Activated T-helper 1 cell treated with anti-CD3 and anti-CD28 coated beads, Interleukin-2, amount 50 U/mL, for 16 hours (primary cell): ENCODE measurements at places on chromosomes 5 and 9.

DNA sequence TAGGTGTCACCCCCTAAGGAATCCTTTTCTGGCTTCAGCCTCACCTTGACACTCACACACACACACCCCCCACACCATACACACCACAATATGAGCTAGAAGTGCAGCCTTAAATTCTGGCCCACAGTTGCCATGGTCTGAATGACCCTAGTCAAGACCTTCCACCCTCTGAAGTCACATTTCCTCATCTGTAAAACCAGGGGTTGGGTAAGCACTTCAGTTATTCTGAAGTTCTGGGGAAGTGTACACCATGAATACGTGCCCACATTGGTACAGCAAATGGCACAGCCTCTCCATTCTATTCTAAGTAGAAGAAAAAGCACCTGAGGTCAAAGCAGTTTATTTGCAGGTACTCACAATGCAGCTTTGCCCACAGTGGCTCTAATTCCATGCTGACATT, 372.8 kb upstream of the KLF4 start:
- DNase-seq = no peak

DNA sequence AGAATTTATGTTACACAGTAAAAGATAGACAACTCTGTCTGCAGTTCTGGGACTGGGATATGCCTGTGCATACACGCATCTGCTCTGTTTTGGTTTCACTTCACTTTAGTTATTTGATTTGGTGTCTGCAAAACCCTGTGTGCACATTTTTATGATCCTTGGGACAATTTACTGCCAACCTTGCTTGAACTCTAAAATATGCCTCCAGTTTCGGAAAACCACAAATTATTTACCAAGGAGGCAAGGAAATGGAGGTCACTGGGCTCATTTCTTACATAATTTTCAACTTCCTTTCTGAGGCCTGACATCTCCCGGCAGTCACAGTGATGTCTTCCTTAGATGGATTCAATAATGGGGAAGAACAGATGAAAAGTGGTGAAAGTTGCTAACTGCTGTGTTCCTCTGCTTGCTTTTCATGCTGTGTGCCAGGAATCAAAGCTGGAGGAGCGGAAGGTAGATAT, 61.2 kb upstream of the TAF11L2 start:
- no peak for DNase-seq

DNA sequence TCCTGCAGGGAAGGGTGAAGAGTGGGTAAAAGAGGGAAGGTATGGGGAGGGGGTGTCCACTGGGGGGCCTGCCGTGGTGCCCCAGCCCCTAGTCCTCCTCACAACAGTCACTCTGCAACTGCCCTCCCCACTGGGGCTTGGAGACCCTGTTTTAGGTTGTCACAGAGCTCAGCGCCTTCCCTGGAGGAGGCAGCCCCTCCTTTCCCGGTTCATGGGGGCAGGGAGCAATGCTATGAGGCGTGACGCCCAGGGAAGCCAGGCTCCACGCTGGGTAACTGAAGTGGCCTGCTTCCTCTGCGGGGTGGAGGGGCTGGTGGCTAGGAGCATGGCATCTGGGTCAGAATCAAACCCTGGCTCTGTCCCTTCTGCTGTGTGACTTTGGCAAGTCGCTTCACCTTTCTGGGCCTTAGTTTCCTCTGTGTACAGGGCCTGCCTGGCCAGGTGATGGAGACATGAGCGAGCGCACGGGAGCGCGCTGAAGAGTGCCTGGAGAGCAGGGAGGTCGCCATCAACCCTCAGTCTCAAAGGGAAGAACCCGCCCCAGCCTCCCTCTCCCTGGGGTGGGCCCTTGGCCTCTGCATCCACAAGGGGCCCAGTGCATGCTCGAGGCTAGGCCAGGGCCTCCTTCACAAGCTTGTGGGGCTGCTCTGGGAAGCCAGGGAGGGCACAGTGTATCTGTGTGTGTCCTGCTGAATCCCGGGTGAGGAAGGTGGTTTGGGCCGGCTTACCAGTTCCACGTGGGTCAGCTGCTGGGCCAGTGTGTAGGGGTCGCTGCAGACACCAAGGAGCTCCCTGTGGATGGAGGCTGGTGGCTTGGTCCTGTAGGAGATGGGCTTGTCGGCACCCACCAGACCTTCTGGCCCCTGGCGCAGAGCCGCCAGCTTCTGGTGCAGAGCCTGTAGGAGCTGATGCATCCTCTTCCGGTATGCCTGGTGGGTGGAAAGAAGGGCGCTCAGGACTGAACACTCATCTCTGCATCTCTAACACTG, 56.4 kb upstream of the RNF130 start:
- no peak for DNase-seq

DNA sequence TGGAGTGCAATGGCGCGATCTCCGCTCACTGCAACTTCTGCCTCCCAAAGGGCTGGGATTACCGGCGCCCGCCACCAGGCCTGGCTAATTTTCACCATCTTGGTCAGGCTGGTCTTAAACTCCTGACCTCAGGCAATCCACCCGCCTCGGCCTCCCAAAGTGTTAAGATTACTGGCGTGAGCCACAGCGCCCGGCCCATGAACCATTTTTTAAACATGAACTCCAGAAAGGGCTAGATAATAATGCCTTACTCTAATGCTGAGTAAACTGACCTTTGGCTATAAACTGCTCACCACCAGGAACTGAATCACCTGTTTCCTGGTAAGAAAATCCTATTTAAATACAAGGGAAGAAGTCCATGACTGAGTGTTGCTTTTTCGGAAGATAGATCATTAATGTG, 23.2 kb upstream of the DAB2 start:
- no peak for DNase-seq

- DNase-seq = no peak
Observed at GRCh38 chr9:94894094-94894699, 167.7 kb downstream of the AOPEP start.

DNA sequence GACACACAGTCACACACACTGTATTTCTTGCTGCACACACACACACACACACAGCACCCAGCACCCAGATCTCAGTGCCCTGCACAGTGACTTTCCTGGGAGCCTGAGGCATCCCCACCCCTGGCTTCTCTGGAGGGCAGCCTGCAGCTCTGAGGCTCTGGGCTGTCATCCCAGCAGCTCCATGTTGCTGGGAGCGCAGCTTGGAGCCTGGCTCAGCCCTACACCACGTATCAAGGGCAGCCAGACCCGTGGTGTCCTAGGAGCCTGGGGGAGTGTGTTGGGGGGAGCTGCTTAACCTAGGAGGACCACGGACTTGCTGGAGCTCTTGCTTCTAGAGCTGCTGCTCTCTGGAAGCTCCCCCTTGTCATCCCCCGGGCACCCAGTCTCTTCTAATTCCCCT, 5.2 kb downstream of the IER5L start:
- no peak for DNase-seq

- DNase-seq = peak; percentile 78
Observed at GRCh38 chr9:127955294-127956015, 17.8 kb upstream of the DPM2 start.

- no peak for DNase-seq
Observed at GRCh38 chr5:33927685-33928084, 8.5 kb upstream of the RXFP3 start.

DNA sequence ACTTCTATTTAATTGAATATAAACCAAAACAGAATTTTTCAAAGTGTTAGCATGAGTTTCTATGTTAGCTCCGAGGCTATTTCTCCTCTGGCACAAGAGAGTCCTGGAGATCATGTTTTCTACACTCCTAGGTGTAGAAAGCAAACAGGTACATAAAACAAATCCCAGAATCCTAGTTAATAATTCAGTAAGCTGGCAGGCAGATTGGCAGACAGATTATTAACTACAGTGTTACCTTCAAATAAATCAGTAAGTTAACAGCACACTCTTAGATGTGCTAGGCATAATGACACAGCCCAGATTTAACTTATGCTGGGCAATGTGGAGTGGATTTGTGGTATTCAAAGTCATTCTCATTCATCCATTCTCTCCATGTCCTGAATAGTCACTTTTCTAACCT, 282.8 kb upstream of the RPS23 start:
- no peak for DNase-seq

- DNase-seq = no peak
Observed at GRCh38 chr9:129811967-129812363, 9.0 kb downstream of the TOR1B start.

GRCh38 chr5:132226516-132227234, 978 bp downstream of the P4HA2 start:
- DNase-seq = no peak

DNA sequence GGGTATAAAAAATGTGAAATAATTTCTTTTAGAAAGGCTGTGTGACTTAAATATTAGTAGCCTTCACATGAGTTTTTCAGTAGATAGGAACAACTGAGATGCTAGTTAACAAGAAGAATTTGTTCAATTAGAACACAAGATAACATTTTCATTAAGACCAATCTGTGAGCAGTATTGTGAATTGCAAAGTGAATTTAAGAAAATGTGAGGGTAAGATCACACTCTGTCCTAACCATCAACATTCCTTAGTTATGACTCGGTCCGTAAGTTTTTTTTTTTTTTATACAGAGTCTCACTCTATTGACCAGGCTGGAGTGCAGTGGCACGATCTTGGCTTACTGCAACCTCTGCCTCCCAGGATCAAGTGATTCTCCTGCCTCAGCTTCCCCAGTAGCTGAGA, 180.2 kb upstream of the EGFLAM start:
- DNase-seq = no peak

- DNase-seq = no peak
Observed at GRCh38 chr5:132012371-132013005, 1.0 kb upstream of the ACSL6 start.

- no peak for DNase-seq
Observed at GRCh38 chr5:135036405-135036804, 2.4 kb upstream of the PITX1 start.

DNA sequence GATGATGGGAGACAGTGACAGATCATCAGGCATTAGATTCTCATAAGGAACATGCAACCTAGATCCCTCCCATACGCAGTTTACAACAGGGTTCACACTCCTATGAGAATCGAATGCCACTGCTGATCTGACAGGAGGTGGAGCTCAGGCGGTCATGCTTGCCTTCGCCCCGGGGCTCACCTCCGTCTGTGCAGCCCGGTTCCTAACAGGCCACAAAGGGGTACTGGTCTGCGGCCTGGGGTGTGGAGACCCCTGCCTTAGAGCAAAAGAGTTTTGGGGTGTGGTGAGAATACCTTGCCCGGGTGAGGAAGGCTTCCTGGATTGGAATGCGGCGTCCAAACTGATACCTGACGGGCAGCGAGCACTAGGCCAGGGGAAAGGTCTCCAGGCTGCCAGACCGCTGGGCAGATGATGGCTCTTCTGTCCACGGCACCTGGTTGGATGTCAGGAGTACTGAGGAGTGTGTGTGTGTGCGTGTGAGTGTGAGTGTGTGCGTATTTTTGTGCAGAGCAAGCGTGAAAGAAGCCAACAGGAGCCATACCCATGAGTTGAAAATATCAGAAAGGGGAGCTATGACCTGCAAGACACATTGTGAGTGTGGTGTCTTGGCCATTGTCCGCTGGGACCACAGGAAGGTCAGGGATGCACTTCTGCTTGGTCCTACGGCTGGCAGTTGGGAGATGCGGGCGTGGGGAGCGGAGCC, 55.4 kb downstream of the ACER2 start:
- DNase-seq = no peak

DNA sequence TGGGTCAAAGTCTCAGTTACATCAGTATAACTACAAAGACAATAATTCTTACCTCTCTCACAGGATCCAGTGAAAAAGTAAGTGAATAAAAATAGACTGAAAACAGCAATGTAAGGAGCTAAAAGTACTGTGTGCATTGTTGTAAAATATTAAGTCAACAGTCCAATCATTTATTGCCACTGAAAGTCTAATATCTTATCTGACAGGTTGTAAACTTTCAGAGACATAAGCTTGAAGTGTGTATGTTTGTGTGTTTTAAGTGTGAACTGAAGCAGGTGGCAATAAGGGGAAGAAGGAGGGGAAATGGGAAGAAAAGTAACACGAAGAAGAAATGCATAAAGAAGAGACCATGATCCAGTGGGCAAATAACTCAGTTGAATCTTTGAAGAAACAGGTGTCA, 229.7 kb upstream of the TAS2R1 start:
- DNase-seq = no peak

GRCh38 chr5:177984584-177985206, 11.3 kb downstream of the PROP1 start:
- no peak for DNase-seq

DNA sequence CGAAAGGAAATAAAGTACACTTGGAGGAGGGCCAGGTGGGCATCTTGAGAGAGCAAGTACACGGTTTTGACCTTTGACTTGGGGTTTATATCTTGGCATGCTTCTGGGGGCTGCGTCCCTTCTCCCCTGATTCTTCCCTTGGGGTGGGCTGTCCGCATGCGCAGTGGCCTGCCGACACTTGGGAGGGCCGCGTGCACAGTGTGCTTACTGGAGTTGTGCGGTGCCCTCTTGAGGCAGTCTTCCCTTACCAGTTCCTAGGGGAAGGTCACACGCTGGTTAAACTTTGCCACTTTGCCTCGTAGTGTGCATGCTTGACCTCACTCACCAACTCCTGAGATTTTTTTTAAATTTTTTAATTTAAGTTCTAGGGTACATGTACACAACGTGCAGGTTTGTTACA, 4.3 kb upstream of the CLPTM1L start:
- DNase-seq = no peak

DNA sequence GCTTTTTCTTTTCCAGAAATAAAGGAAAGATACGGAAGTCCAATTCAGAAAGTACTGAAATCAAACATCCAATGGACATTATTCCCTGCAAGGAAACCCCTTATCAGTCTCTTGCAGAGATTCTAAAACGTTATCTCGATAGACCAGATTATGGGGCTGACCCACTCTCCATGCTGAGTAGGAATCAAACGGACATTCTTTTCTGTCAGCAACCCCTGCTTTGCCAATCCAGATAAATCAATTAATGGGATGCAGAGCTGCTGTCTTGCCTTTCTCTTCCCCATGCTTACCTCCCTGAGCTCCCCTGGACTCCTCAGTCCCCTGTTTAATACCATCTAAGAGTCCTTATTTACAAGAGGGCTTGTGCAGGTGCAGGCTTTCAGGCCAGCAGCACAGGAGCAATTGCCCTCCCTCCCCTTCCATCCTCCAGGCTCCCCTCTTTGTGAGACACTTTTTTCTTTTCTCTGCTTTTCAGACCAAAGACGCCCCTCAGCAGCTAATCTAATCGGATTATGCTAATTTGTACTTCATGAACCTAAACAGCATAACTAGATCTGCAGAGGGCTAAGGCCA, 14.2 kb downstream of the TAL2 start:
- DNase-seq = no peak

GRCh38 chr9:130027533-130028365, 15.2 kb downstream of the FNBP1 start:
- no peak for DNase-seq

GRCh38 chr9:110157823-110158664, 49.9 kb downstream of the C9orf152 start:
- no peak for DNase-seq

GRCh38 chr5:167720259-167720658, 571.2 kb upstream of the WWC1 start:
- DNase-seq = no peak

DNA sequence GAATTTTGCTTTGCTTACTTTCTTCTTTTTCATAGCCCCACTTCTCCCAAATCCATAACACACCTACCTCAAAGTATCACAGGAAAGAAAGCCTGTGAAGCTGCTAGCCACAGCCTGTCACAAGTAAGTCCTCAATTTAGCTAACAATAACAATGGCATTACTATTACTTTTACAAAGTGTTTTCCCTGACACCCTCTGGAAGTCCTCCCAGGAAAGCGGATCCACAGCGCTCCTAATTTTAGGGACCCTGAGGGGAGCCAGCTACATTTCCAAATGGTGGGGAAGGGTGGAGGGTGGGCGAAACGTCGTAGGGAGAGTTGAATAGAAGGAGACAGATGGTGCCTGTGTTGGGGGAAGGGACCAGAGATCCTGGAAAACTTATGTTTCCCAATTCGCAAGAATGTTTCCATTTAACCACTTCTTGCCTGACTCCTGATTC, 523 bp upstream of the WWC1 start:
- no peak for DNase-seq
